Activated naive CD4-positive, alpha-beta T cell (primary cell): ENCODE measurements at places on chromosomes 11 and 22.

GRCh38 chr22:47036936-47037485 lies 274.6 kb downstream of the TBC1D22A start:
- no peak for DNase-seq

DNA sequence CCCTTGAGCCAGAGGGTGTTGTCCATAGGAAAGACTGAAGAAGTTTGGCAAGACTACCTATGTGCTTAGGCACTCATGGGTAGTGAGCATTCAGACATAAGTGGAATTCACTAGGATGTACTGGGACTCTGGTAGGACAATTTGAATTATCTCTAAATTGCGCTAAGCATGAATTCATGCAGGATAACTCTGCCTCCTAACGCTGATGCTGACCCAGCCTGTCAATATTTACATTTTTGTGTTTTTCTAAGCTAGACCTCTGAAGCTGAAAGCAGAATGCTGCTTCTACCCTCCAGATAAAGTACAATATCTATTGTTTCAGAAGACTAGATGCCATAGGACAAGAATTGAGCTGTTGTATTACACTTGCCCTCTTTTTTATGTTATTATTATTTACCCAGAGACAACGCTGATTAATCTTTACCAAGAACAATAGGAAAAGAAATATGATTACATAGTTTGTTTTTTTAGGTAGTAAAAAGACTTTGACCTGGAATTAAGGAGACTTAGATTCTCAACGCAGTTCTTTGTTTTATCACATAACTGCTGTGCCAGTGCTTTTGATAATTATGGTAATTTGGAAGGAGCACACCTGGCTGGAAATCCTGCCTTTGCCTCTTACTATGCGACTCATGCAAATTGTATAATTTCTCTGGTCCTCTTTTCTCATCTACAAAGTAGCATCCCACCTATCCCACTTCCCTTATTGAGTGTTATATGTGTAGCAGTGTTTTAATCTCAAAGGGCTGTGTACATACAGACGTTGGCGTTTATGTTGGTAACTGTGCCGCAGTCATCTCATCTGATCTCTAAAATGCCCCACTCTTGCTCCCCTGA lies 21.2 kb upstream of the GRAMD1B start:
- no peak for DNase-seq

DNA sequence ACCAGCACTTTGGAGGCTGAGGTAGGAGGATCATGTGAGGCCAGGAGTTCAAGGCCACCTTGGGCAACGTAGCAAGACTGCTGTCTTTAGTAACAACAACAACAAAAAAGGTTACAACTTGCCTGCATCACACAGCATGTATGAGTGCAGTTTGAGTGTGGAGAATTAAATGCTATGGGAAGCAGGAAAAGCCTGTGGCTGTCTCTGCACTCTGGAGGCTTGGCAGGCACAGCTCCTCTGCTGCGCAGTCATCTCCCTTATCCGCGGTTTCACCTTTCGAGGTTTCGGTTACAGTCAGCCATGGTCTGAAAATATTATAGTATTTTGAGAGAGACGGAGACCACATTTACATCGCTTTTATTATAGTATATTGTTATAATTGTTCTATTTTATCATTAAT lies 2.9 kb downstream of the MICAL2 start:
- DNase-seq: no peak

DNA sequence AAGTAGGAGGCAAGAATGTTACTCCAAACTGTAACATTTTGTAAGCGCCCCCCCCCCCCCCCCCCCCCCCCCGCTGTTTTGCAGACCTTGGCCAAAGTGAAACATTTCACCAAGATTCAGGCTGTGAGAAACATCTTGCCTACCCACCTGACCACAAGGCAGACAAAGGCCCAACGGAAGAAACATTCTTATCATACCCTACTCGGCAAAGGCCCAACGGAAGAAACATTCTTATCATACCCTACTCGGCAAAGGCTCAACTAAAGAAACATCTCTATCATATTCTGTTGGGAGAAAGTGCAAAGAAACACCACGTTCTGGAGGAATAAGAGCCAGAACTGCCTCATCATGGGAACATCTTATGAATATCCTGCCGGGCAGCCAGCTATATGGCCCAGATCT lies 117.1 kb downstream of the JRKL start:
- DNase-seq: no peak

DNA sequence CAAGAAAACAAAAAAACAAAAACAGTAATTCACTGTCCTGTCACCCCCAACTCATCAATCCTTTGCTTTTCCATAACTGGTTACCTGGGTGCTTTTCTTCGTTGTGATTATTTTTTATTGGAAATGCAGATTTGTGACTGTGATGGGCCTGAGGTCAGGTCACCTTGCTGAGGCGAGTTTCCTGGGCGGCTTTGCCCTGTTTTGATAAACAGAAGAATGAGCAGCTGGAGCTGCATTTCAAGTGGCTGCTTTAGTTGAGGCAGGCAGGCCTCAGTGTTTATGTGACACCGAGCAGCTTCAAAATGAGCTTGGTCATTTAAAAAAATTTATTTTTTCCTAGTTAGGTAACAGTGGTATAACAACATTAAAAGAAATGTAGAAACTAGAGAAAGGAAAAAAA lies 22.2 kb downstream of the PTPRJ start:
- no peak for DNase-seq

DNA sequence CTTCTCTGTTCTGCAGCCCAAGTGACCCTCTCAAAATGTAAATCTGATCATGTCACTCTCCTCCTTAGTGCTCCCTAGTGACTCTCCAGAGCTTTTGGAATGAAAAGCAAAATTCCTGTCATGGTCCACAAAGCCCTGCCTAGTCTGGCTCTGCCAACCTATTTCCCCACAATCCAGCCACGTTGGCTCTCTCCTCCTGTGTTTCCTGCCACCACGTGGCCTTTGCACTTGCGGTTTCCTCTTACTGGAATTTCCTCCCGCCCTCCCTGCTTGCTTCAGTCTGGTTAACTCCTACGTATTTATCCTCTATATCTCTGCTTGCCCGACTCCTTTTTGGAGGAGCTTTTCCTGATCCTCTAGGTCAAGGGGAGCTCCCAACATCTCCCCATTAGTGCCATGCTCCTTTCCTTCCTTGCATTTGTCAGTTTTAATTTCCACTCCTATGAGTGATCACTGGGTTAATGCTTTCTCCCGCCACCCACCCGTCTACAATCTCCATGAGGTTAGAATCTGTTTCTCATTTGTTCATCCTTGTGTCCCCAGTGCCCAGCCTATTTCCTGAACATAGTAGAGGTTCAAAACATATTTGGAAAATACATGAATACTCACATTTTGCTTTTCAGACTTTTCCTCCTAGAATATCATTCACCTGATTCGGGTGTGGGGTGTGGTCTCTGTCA lies 11.5 kb downstream of the NNMT start:
- DNase-seq: no peak

GRCh38 chr22:32080904-32081303 lies 37.8 kb downstream of the SLC5A1 start:
- DNase-seq: no peak

- DNase-seq: no peak
Measured at GRCh38 chr11:74446532-74446938, 20.8 kb downstream of the KCNE3 start.

DNA sequence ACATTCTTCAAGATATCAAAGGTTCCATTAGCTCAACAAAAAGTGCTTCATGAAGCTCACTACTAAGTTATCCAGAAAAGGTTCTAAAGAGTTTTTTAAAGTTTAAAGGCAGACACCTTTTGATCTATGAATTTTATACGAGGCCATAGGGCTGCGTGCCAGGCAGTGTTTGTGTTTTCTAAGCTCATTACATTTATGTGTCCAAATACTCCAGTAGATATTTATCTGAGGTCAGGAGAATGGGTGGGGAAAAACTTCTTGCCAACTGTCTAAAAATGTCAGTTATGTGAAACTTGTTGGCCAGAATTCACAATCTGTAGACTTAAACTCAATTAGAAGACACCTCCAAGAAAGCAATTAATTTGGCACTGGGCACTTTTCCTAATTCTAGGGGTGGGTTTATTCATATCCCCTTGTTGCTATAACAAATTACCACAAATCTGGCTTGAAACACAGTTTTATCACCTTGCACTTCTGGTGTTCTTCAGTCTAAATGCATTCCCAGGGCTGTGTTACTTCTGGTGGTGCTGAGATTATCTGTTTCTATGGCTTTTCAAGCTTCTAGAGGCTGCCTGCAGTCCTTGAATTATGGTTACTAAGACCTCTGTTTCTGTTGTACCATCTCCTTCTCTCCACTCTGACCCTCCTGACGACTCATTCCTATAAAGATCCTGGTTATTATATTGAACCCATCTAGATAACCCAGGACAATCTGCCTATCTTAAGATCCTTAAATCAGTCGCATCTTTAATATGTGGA lies 1030.4 kb upstream of the CNTN5 start:
- no peak for DNase-seq

DNA sequence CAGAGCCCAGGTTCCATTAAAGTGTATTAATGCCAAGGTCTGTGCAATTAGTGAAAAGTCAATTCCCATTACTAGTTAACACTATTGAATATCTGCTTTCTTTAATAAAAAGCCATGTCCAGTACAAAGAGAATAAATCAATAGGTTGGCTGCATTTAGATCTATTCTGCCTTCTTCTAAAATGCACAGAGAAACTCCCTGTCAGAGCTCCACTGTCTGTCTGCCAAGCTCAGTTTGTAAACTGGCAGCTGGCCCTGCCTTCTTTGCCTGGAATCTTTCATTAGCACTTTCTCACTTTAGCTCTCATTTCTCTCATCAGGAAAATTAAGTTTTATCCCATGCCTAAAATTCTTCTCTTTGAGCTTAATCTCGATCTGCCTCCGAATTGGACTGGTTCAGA lies 35.6 kb downstream of the ARL14EP start:
- DNase-seq: no peak

- DNase-seq: no peak
Measured at GRCh38 chr11:4643076-4643475, 706 bp upstream of the OR51E1 start.

DNA sequence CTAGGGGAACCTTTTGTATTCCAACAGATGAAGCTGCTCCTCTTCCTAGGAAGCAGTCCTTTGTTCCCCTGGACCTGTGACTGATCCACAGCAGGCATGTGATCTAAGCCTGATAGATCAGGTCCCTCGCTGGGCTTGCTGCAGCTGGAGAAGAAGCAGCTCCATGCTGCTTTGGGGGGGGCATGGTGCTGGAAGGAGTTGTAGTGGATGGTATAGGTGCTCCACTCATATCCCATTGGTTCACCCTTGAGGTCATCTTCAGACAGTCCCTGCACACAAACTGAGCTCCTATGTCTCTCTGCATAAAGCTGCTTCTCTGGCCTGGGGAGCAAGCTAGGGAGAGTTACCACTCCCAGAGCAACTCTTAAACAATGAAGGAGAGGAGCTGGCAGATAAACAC lies 9.5 kb upstream of the RIC3 start:
- DNase-seq: no peak

- DNase-seq: no peak
Measured at GRCh38 chr11:109929308-109929707, 163.9 kb upstream of the ZC3H12C start.

- no peak for DNase-seq
Measured at GRCh38 chr11:11472106-11472505, 119.1 kb upstream of the CSNK2A3 start.

DNA sequence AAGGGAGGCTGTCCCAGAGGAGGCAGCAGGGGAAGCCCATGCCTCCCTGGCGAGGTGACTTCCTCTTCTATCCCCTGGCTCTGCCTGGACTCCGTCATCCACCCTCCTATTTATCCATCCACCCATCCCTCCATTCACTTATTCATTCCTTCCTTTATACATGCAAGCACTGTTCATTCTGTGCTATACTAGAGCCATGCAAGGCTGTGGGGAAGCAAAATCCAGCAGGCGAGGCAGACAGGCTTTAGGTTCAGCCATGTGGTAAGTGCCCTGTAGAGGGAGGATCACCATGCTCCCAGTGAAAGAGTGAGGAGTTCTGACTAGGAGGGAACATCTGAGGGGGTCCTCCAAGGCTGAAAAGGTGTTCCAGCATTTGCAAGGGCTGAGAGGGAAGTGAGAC lies 1.2 kb upstream of the NAALADL1 start:
- DNase-seq: no peak

- DNase-seq: no peak
Measured at GRCh38 chr11:11215058-11215815, 137.8 kb downstream of the CSNK2A3 start.

DNA sequence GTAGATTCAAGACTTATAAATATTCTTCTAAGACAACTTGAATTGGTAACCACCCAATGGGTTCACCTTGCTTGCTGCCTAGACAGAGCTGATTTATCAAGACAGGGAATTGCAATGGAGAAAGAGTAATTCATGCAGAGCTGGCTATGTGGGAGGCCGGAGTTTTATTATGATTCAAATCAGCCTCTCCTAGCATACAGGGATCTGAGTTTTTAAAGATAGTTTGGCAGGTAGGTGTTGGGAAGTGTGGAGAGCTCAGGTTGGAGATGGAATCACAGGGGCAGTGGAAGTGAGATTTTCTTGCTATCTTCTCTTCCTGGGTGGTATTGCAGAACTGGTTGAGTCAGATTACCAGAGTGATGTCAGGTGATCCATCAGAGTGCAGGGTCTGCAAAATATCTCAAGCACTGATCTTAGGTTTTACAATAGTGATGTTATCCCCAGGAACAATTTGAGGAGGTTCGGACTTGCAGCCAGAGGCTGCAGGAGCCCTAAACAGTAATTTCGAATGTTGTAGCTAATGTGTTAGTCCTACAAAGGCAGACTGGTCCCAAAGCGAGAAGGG lies 1448.6 kb upstream of the RAG2 start:
- DNase-seq: no peak

- DNase-seq: no peak
Measured at GRCh38 chr11:69643646-69644045, 2.7 kb downstream of the CCND1 start.

- DNase-seq: no peak
Measured at GRCh38 chr11:47051217-47051616, 114.7 kb downstream of the CSTPP1 start.

GRCh38 chr11:86287468-86287796 lies 14.6 kb upstream of the HIKESHI start:
- DNase-seq: no peak

DNA sequence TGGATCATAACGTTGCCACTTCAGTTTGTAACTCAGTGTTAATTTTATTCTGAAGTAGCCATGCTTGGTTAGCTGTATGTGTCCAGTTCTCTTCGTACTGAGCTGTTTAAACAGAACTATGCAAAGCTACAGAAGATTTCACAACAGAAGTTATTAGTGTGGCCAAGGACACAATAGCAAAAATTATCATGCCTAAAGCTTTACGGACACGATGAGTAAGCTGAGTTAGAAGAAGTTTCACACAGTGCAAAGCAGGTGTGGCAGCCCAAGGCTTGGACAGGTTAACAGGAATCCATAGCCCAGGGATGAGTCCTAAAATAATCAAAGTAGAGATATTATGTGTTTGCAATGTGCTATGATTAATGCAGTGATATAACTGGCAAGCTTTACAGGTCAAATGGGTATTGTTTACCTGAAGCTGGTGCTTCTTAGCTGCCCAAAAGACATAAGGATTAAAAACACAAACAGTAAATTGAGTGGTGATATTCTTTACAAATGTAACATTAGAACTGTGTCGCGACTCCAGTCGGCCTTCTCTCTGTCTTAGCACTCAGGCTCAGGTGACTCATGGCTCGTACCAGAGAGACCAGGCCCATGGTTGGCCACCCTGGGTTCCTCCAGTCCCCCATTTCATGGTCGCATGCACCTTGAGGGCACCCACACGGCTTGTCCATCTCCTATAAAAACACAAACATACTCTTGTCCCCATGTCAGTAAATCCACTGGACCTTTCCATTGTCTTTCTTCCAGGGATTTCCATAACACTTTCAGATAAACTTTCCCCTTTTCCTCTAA lies 35.5 kb upstream of the NCAM1 start:
- no peak for DNase-seq

- no peak for DNase-seq
Measured at GRCh38 chr11:112238041-112238440, 11.8 kb downstream of the PTS start.
